A549 treated with CpdA at 1 μM for 4 hours (cell line): ENCODE measurements at places on chromosomes 1 and 21. TPM values are rescaled to one million over a fixed set of nuclear protein-coding genes. Genes with fewer than 3 reads are reported as not detected.

The CLCNKB gene
- 0.03 to 0.09 TPM in 2 of 5 replicates, not detected in the others for total RNA-seq

The FTCD gene
- 0.05 TPM in 1 of 5 replicates, not detected in the others for total RNA-seq

The EXOSC10 gene
- 35.4 to 39.8 TPM (median 37.9 TPM) in 5 replicates for total RNA-seq

The S100A7 gene
- total RNA-seq = not detected in 5 replicates

The CDA gene
- 32.1 to 47.4 TPM (median 36.1 TPM) in 5 replicates for total RNA-seq

The KPRP gene
- total RNA-seq = not detected in 5 replicates

The AUNIP gene
- 5.4 to 6.2 TPM (median 6.1 TPM) in 5 replicates for total RNA-seq

The PPIH gene
- 57.1 to 76.2 TPM (median 64.4 TPM) in 5 replicates for total RNA-seq

The F5 gene
- 0.05 to 0.24 TPM (median 0.08 TPM) in 5 replicates for total RNA-seq

The PLPPR5 gene
- not detected in 5 replicates for total RNA-seq

The PIGR gene
- total RNA-seq = not detected in 5 replicates

The TMOD4 gene
- total RNA-seq = 0.25 to 0.35 TPM in 2 of 5 replicates, not detected in the others

The FCRL6 gene
- not detected in 5 replicates for total RNA-seq

The DYNLT5 gene
- not detected in 5 replicates for total RNA-seq

The FAM177B gene
- not detected in 5 replicates for total RNA-seq

The TTC24 gene
- not detected in 5 replicates for total RNA-seq

The PAX7 gene
- 0.36 to 0.50 TPM (median 0.47 TPM) in 5 replicates for total RNA-seq

The TSPAN2 gene
- 0.63 to 1.3 TPM (median 1.2 TPM) in 5 replicates for total RNA-seq

The ADAMTS5 gene
- not detected in 5 replicates for total RNA-seq

The SPATA46 gene
- total RNA-seq = not detected in 5 replicates

The MAP10 gene
- total RNA-seq = 0.75 to 1.1 TPM (median 1.0 TPM) in 5 replicates
